Right hindlimb (tissue), 1 donor: ENCODE measurements at places on chromosomes 12 and 14.

- DNase-seq, result no peak
These were observed 1.6 kb upstream of the FMNL3 start for GRCh38 chr12:49708851-49709250.

DNA sequence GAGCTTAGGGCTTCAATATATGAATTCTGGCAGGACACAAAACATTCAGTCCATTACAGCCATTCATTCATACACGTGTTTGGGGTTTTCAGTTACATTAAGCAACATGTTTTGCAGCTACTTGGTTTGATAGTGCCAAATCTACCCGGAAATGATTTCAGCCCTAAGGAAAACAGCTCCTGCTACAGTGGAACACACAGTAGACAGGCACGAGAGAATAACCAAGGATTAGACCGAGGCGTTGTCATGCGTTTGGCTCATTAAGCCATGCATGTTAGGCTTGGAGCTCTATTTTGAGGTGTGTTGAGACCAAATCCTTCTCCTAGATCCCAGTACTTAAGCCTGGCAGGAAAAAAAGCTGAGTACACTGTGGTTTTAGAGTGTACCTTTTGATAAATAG is 177.4 kb downstream of the PRKCH start:
- peak; percentile 31 for DNase-seq

DNA sequence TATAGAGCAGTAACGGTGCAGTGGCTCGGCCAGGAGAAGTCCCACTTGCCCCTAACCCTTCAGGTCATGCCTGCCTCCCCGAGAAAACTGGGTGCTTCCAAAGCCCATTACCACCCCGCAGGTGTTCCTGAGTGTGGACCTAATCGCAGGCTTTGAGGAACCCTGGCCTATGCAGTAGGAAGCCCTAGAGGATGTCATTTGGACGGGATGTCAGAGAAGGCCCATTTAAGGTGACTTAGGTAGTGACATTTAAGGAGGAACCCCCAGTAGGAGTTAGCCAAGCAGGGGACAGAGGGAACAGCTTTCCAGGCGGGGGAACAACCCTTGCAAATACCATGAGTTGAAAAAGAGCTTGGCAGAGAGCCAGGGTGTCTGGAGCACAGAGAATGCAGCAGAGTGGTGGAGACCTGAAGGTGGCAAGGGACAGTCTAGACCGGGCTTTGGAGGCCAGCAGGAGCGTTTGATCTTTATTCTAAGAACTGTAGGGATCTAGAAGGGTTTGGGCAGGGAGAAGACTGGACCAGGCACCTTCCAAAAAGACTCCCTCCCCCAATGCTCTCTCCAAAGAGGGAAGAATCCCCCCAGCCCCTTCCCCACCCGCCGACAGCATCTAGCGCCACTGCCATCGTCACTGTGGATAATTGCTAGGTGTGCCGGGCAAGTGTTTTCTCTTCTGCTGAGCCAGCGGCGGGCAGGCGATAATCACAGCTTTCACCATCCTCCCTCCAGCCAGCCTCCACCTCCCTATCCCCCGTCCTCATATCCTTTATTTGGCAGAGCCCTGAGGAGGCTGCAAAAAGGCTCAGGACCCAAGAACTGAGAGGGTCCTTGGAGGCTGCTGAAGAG is 33.3 kb upstream of the BEGAIN start:
- peak; percentile 23 for DNase-seq

- DNase-seq, result no peak
These were observed 11.6 kb upstream of the STRN3 start for GRCh38 chr14:31037709-31038221.

DNA sequence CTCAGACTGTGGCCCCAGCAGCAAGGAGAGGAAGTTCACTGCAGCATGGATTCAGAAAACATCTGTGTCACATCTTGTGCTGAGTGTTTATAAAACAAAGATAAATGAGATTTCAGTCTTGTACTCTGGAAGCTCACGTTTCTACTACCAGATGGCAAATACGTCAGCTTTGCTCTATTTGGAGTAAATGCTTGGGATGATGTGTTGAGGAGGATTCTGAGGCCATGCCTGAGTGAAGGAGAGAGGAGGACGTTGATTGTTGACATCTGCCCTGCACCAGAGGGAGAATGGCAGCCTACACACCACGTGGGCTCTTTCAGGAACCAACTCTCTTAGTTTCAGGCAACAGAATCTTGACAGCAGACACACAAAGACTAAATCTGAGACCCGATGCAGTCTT is 188.9 kb downstream of the TMEM132C start:
- no peak for DNase-seq
